ENCODE measurements at places on chromosomes 7 and 10.

DNA sequence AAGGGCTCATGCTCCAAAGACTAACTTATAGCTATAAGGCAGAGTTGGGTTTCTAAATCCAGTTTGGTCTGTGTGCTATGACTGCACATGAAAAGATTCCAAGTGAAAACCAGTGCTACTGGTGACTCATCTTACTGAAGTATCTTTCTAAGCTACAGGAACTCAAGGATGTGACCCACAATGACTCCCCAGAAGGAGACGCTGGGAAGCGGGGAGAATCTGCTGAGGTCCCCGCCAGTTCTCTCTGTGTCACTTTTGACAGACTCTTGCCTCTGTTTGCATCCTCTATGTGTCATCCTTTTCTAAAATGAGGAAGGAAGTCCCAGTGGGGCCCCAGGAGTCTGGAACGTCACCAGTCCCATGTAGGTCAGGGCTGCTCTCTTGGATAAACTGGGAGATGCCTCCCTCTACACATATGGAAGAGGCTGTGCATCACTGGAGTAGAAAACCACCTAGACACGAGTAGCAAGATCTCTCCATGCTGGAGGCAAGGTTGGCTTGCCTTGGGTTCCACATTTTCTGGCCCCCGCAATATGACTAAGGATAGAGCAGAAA is 28.8 kb upstream of the GPR26 start:
- DNase-seq: no peak

GRCh38 chr10:680745-681144 is 8.7 kb downstream of the DIP2C start:
- DNase-seq: no peak

- no peak for DNase-seq
Measured at GRCh38 chr10:43857206-43857930, 208.7 kb upstream of the ZNF32 start.

DNA sequence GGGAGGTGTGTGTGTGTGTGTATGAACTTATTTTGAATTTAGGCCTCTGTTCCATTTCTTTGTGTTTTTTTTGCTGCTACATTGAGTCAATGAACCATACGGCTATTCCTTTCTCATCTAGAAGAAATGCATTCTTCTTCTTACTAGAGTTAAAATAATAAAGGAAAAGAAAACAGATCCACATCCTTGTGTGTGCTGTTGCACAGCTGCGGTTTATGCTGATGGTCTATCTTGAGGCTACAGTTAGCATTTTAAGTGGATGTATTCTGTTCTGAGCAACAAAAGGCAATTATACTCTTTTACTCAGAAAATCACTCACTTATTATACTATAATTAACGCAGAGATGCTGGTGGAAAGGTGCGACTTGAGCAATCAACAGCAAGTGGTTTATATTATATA is 615.0 kb upstream of the MBL2 start:
- no peak for DNase-seq

DNA sequence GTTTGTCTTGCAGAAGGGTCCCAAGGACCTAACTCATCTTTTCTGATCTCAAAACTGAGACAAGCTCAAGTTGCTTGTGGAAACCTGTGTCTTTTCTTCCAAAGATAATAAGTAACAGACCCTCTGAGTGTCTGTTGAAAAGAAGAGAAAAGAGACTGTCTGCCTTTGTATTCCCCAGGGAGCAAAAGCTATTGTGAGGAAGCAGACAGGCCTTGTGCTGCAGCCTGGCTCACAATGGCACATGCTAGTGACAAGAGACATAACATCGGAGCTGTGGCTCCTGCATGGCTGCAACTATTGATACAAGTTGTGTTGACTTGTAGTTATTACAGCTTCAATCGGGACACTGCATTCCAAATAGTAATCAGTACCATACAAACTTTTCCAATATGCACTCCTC is 202.9 kb downstream of the DKK1 start:
- DNase-seq: no peak

DNA sequence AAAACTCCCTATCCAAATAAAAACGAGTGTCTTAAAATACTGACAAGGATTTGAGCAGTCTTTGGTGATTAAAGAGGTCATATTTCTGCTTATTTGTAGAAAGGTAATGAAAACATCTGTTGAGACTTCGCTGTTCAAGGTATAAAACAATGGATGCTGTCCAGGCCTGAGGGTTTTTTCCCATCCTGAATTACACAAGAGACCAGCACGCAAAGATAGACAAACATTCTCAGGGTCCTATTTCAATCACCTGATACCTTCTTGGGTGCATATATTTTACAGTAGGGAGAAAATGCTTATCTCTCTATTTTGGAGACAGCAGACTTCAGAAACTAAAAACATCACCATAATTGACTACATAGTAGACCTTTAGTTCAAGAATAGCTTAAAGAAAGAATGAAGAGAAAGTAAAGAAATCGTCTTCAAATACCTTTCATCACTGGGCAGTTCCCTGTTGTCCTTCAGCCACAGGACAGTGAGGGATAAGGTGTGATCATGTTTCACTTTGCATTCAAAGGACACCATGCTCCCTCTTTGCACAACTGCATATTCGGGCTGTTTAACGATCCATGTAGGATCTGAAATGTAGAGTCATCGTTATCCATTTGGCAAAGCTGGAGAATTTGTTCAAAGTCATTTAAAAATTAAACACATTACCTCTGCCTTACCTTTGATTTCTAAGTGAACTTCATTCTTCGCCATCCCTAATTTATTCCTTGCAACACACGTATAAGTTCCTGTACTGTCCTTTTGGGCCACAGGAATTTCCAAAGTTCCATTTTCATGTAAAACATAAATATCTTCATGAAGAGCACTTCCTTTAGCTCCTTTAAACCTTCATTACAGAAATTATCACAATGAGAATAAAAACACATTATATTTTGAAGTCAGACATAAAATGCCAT is 63.7 kb upstream of the LAMB4 start:
- DNase-seq: no peak

DNA sequence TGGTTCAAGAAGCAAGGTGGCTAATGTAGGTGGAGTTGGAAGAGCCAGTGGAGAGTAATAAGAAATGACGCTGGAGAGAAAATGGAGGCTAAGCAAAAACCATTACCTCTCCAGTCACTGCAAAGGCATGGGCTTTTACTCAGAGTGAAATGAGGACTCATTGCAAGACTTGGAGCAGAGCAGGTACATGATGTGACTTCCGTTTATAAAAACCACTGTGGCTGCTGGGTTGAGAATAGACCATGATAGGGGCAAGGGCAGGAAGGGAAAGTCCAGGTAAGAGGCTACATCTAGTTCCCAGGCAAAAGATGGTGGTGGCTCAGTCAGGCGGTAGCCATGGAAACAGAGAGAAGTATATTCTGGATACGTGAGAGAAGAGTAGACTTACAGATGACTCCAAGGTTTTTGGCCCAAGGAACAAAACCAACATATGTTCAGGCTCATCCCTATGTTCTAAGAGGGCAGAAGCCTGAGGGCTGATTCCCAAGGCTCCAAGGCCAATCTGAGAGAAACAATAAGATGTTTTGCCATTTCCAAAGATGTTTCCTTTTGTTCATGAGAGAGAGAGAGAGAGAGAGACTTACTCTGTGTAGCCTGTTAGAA is 21.5 kb upstream of the PDE1C start:
- DNase-seq: no peak

DNA sequence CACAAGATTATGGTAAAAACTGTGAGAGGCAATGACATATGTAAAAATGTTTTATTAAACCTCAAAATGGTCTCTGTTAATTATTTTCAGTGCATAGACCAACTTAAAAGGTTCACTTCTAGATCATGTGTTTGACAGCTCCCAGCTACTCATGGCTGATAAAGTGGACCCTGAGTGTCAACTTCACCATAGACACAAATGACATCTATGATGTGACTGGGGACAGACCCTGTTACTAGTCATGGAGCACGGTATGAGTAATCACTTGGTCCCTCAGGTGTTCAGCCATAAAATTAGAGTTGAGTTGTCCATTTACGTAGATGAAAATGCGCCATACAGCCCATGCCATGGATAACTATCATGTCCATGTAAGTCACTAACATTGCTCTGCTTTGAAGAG is 199.8 kb downstream of the ZNF365 start:
- DNase-seq: no peak

DNA sequence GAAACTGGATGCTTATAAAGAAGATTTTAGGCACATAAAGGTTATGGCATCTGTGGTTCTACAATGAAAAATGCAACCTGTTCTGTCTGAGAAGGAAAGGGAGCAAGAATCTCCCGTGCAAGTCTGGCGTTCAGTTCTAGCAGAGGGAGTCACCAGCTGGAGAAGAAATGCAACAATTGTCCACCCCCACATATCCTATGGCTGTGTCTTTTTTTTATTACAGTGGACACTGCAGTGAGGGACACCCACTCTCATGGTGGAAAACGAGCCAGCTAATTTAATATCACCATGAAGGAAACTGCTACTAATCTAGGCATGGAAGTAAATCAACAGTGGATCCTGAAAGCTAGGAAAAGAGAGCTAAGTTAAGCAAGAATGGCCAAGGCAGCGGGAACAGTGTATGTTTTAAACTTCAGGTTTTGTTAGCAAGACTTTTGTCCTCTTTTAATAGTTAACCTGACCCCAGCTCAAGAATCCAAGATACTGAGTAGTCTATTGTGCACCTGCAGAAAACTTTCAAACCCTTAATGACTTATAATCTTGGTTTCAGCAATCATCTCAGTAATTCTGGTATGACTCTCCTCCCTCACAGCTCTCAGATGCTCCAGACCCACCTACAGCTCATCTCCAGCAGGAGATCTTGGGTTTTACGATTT is 149.3 kb downstream of the FGFR2 start:
- no peak for DNase-seq

DNA sequence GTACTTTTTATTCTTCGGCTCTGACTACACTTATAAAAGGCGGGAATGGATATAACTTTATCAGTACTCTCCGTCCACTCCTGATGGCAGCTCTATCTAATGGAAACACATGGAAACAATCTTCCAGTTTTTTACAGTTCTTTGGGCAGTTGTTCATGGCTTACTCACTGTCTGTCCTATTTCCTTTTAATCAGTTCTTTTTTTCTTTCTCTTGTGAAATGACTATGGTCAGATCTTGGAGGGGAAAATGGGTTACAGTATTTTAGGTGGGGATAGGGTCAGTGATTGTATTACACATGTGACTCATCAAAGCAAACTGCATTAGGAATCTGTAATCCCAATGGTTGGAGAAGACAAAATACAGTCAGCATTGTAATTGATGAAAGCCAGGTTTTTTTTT is 112.4 kb downstream of the BICC1 start:
- DNase-seq: no peak

- DNase-seq: peak; percentile 46
Measured at GRCh38 chr10:101693978-101694673, 844 bp downstream of the FBXW4 start.
